ENCODE measurements at places on chromosomes 11 and 22. TPM values are rescaled to one million over a fixed set of nuclear protein-coding genes. Genes with fewer than 3 reads are reported as not detected.

Gene CBLIF
- not detected for total RNA-seq

Gene OR51E2
- total RNA-seq = not detected

Gene FANCF
- total RNA-seq = 8.1 TPM

Gene PNPLA5
- total RNA-seq = not detected

Gene MUC5AC
- total RNA-seq = not detected

Gene SLCO2B1
- 86.2 TPM for total RNA-seq

Gene ZDHHC24
- 16.5 TPM for total RNA-seq
